ENCODE measurements at places on chromosomes 7 and 10.

DNA sequence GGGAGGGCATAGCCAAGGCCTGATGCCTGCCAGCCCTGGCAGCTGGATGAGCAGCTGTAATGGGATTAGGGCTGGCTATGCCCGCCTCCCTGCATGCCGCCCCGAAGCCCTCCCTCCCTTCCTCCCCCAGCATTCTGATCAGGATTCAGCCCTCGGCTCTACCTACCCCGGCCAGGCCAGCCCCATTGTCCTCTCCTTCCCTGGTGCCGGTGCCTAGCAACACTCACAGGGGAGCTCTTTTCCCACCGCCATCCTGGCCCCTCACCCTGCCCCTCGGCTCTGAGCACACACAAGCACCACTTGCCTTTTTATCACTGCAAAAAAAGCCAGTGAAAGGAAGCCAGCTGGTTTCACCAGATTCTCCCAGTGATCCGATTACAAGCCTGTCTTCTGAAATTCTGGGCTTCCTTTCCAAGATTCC lies 9.0 kb upstream of the ADCYAP1R1 start:
- DNase-seq: no peak

DNA sequence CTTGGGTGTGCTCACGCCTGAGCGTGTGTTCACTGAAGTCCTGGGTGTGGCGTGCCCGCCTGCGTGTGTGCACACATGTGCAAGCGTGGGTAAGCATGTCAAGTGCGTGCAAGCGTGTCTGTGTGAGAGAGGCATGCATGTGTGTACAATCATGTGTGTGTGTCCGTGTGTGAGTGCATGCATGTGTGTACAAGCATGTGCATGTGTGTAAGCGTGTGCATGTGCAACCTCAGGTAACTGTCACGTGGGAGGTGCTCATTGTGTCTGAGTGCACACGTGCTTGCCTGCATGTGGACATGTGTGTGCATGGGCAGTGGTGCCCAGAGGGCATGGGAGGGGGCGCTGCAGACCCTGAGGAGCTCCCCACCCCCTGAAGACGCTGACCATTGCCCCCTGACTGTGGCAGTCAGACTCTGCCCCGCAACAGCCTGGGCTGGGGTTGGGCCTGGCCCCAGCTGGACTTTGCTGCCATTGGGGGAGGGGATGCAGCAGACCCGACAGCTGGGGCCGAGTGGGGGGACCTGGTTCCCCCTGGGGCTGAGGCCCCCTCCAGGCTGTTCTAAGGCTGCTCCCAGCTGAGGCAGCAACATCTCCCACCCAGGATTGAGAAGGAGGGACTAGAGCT lies 88.1 kb downstream of the UNCX start:
- no peak for DNase-seq

- no peak for DNase-seq
These were observed 78.8 kb downstream of the ZEB1 start for GRCh38 chr10:31397852-31398251.

GRCh38 chr10:68566955-68567354 lies 6.8 kb downstream of the TET1 start:
- no peak for DNase-seq

GRCh38 chr7:121871188-121871587 lies 1.8 kb upstream of the PTPRZ1 start:
- DNase-seq: no peak

DNA sequence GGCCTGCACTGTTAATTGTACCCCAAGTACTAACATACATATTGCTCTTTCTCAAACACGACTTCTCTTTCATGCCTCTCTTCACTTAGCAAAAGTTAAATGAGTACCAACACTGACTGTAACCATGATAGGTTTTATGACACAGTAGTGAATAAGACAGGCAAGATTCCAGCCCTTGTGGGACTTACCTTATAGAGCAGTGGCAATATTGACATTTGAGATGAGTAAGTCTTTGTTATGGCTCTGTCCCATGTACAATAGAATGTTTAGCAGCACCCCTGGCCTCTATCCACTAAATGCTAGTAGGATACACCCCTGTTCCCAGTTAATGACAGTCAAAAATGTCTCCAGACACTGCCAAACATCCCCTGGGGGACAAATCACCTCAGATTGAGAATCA lies 11.9 kb upstream of the COL1A2 start:
- DNase-seq: no peak

Data from NCI-H748 treated with DMSO at 0.1 percent for 48 hours (cell line).